ENCODE measurements at places on chromosomes 7 and 10.

GRCh38 chr10:86904600-86904999 is 52.8 kb downstream of the MMRN2 start:
- no peak for DNase-seq

GRCh38 chr7:71414490-71414889 is 282.5 kb downstream of the GALNT17 start:
- DNase-seq: peak; percentile 65

- no peak for DNase-seq
Measured at GRCh38 chr10:79588800-79589199, 21.9 kb upstream of the SFTPA1 start.

- DNase-seq: no peak
Measured at GRCh38 chr10:103602028-103602851, 108.7 kb downstream of the NEURL1 start.

DNA sequence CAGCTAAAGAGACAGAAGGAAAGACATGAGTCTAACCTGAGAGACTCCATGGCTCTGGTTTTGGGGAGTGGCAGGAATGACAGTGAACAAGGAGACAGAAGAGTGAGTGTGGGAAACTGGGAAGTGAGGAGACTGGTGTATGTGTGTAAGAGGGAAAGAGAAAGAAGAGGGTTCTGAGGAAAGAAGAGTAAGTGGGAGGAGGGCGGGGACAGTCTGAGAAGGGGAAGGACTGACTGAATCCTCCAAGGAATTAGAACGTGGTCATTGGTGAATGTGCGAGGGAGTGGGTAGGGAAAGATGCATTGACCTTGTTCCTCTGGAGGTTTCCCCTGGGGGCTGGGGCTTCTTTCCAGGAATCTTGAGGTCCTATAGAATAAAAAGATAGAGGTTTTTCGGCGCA is 26.6 kb downstream of the WNT8B start:
- DNase-seq: no peak

DNA sequence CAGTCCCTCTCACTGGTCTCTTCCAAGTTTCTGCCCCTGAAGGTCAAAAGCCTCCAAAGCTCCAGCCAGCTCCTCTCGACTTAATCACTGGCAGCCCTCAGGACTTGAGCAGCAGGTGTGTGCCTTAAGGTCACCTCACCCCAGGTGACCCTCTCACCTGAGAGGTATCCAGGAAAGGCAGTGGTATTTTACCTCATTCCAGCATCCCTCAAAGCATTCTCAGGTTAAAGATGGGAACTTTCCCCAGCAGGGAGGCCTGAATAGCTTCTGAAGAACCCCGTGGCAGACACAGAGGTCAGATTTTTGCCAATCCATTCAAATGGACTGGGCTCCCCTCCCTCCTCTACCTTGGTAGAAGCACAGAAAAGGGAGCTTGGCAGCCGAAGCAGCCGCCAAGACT is 148.2 kb downstream of the GFRA1 start:
- DNase-seq: no peak

DNA sequence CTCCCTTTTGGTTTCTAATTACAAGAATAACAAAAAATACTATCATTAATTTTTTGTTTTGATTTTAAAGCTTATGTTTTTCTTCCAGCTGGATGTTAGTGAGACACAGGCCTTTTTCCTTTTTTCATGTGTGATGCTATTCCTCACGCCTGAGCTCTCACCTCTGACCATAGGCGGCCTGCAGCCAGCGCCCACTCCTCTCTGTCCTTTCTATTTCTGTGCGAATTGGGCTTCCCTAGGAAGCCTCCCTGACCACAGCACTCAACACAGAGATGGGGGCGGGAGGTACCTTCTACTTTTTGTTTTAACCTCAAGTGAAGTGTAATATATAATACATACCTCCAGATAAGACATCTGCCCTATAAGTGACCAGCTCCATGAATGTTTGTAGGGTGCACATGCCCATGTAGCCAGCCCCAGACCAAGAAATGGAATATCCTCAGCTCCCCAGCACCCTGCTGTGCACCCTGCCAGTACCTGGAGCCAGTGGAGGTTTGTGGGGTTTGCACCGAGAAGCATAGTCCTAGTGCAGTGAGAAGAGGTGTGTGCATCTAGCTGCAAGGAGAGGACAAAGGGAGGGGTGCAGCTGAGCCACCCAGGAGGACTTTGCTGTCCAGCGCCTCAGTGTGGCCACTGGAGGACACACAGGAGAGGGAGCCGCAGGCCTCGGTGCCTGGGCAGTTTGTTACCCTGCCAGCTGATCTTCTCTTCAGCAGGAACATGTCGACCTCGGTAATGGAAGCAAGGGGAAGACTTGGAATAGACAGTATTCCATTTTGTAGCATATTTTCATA is 38.5 kb downstream of the BNIP3 start:
- no peak for DNase-seq

- no peak for DNase-seq
Measured at GRCh38 chr10:133027482-133027881, 60.2 kb upstream of the ADGRA1 start.

DNA sequence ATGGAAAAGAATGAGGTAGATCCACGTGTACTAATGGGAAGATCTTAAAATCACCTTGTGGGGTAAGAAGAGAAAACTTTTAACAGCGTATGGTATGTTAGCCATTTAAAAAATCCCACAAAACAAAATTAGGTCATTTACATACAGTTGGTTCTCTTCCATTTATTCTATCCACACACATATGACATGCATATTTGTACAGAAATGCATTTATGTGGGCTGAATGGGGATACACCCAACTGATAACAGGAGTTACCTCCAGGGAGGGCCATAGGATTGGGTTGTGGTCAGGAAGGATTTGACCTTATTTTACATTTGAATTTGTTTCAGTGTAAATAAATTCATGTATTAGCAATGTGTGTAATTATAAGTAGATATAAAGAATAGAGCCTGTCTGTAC is 71.5 kb downstream of the MCMBP start:
- no peak for DNase-seq

DNA sequence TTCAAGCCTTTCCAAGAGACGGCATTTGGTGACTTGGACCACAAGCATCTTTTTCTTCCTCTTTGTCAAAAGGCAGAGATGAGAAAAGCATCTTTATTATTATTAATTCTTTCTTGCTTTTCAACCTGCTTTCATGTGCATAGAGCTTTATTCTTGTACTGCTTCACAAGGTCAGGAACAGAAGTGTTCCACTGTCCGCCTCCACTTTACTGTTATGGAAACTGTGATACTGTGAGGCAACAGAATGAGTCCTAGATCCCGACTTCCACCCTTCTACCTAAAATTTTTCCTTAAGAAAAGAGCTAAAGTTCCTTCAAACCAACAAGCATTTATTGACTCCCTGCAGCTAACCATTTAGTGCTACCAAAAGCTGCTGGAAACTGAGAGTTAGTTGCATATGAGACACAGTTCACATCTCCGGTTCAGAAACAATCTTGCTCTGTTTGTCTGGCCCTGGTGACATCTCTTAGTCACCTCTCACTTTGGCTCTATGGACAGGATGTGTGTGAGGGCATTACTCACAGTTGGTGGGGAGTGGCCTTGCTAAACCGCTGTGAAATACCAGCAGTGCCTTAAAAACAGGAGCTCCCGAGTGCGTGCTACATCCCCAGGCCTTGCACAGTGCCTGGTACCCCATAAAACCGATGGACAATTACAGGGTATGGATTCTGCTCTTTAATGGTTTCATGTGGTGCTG is 77.1 kb upstream of the TRIL start:
- DNase-seq: no peak

DNA sequence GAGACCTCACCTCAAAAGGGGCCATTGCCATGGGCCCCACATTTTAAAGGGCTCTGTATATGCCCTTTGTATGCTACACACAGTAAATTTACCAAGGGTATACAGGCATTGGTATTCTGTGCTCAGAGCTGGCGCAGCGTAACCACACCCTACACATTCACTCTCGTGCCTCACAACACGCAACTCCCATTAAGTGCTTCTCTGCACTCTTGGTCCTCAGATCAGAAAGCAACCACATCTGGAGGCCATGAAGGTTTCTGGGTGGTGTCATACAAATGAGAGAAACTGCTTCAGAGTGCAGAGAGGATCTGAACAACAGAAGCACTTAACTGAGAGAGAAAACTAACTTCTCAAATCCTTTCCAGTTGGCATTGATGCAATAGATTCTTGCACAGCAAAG is 9.4 kb upstream of the CACUL1 start:
- no peak for DNase-seq

DNA sequence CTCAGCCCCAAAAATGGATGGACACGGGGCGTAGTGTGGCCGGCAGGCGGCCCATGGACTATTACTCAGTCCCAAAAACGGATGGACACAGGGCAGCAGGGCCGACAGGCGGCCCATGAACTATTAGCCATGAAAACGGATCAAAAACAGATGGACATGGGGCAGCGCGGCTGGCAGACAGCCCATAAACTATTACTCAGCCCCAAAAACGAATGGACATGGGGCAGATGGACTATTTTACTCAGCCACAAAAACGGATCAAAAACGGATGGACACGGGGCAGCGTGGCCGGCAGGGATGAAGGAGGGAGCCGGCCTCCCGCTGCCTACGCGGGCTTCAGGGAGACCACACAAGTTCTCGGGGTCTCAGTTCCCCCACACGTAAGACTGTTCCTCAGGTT is 32.9 kb downstream of the GPER1 start:
- DNase-seq: no peak

DNA sequence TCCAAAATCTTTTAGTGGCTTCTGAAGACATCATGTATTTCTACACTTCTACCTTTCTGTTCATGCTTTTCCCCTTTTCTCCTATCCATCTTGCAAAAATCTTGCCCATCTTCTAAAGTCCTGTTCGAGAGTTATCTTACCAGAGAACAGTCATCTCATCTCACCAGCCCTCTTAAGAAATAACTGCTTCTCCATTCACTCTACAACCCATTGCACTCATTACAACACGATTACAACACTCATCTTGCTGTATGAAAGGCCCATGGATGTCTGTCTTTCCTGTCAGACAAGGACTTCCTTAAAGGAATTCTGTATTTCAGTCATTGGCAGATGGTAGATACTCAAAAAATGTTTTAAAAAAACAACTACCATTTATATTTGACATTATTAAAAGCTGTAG is 30.8 kb downstream of the ZNF438 start:
- DNase-seq: peak; percentile 92

DNA sequence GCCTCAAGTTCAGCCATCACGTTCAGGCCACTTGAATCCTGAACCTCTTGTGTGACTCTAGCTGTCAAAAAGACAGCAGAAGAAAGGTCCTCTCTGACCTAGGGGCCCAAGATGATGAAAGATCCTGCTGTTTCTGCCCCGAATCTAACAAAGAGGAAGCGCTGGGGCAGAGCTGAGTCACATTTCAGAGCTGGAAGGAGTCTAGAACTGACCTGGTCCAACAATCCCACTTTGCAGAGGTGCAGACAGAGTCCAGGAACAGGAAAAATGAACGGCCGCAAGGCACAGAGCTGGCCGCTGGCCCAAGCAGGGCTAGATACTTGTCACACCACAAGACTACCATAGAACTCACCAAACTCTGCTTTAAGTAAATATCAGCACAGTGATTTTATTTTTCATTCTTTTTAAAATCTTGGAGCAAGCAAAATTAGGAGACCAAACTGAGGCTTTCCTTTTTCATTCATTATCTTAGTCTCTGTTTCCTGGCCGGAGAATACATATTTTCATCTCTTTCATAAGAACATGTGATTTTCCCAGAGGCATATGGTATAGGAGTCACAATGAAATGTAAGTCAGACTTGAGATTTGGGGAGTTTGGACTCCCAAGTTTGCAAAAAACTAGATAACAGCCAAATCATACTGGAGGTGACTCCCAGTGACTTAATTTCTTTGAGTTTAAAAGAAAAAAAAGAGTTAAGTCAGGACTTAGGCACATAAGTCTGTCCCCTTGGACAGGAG is 52.8 kb downstream of the CHST15 start:
- peak; percentile 11 for DNase-seq

DNA sequence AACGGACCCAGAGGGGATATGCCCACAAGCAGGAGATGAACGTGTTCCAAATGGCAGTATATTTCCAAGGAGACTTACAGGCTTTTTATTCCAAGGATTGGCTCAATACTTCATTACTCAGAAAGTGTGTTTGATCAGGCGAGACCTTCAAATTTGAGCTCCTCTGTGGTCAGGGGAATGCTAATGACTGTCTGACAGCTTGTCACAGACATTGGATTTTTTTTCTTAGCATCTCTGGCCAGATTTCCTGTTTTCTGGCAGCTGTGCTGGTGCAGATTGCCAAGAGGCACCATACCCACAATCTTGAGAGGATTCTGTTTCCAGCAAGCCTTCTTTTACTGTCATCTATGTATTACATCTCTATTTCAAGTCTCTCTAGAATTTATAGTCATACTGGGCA is 93.8 kb downstream of the C1GALT1 start:
- DNase-seq: no peak

- no peak for DNase-seq
Measured at GRCh38 chr7:23295401-23295697, 3.8 kb upstream of the MALSU1 start.

- no peak for DNase-seq
Measured at GRCh38 chr7:143383642-143383957, 2.5 kb downstream of the ZYX start.

GRCh38 chr10:124249196-124249595 is 155.8 kb upstream of the CHST15 start:
- DNase-seq: no peak

- no peak for DNase-seq
Measured at GRCh38 chr7:17530741-17531421, 232.4 kb downstream of the AHR start.

DNA sequence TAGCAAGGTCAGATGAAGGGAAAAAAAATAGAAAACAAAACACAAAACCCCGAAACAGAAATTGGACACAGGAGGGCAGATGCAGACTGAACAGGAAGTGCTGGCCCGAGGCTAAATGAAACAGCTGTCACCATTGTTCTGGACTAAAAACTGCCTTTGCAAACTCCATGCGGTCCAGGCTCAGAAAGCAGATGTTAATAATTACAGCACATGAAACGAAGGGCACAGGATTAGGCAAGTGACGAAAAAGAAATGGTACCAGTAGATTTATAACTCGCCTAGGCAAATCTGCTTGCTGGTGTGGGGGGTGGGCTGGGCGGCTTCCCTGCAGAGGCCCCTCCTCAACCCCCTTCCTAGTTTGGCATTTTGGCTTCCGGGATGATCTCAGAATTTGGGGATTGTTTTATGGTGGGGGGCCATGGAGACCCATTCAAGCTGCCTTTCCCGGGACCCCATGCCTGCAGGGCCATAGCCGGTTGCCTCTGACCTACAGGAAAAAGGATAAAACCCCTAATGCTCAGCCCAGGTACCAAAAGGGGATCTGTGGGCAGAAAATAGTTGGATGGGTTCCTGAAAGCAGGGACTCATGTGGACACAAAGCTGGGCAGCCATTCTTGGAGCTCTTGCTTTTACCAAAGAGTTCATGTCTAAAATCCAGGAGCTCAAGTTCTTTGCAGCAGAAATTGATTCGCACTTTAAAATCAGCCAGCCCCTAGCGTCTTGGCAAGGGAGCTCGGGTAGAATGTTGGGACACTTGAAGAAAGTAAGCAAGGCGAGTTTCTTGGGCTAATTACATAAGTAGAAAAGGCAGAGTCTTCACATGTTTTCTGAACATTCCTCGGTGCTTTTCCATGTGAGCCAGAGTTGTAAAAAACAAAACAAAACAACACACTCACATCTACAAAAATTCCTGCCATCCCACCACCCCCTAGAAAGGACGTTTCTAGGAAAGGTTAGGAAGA is 39.0 kb upstream of the EMX2 start:
- no peak for DNase-seq

- DNase-seq: no peak
Measured at GRCh38 chr7:47314728-47315607, 266.9 kb downstream of the TNS3 start.

GRCh38 chr7:24108906-24109376 is 175.0 kb upstream of the NPY start:
- DNase-seq: no peak
